Osteoblast (primary cell): ENCODE measurements at places on chromosomes 13 and 19. TPM values are rescaled to one million over a fixed set of nuclear protein-coding genes. Genes with fewer than 3 reads are reported as not detected.
A peak's percentile ranks its signal among the peaks of the same experiment; 100 is the strongest.

DNA sequence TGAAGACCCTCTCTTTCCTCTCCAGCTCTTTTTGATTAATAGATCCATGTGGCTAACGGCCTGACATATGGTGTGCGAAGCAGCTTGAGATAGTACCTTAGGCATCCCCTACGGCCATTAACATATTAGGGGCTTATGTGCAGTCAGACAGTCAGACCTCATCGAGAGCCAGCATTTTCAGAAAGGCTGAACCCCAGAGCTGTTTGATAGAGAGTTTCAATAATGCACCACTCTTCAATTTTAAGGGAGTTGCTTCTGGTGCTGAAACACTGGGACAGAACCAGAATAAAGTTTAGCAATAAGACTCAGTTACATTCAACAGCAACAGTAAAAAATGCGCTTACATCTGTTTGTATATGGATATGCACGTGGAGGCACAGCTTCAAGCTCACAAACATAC, 10.8 kb downstream of the POU4F1 start:
- no peak for DNase-seq

- DNase-seq, result no peak
These were observed 22.5 kb downstream of the OBI1 start for GRCh38 chr13:78636495-78636894.

GRCh38 chr13:23673354-23673753, 103.1 kb downstream of the TNFRSF19 start:
- peak; percentile 93 for DNase-seq

GRCh38 chr13:35198613-35199200, 256.6 kb downstream of the NBEA start:
- no peak for DNase-seq

DNA sequence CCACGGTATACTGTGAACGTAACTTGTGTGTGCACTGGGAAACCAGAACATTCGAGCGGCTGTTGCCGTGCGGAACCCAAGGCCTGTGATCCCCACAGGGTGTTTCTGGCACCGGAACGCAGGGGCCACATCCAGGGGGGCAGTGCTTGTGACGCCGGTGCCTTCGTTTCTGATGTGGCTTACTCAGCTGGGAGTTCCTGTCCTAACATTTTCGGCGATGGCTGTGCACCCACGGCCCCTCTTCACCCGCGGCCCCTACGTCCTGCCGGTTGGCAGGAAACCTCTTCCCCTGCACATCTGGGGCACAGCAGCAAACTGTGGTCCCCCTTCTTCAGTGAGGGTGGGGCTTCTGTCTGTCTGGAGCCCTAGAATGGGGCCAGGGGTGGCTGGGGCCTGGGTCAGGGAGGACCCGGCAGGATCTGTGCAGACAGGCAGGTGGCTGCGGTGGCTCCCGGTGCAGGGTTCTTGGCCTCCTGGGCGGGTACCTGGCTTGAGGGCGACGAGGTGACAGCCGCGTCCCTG, 26.2 kb downstream of the CSNK1G2 start:
- DNase-seq, result no peak

GRCh38 chr13:112902101-112902651, 66.8 kb upstream of the MCF2L start:
- peak; percentile 94 for DNase-seq

DNA sequence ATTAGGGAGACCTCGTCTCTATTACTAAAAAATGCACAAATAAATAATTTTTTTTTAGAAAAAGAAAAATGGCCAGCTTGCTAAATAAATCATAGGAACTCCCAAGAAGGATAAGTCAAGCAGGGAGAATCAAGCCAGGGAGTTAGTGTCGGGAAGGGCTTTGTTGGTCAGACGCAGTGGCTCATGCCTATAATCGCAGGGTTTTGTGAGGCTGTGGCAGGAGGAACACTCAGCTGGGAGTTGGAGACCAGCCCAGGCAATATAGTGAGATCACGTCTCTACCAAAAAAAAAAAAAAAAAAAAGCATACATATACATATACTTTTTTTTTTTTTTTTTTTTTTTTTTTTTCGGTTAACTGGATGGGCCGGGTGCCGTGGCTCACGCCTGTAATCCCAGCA, 9.0 kb downstream of the NACC1 start:
- DNase-seq, result peak; percentile 53

IL27RA gene
- 1.1 and 1.2 TPM in 2 replicates for total RNA-seq

CGB3 gene
- total RNA-seq, result not detected in 2 replicates

F10 gene
- 0.29 TPM in 1 of 2 replicates, not detected in the other for total RNA-seq
